GF-D8 (cell line): ENCODE measurements at places on chromosomes 1 and 21.
A peak's percentile ranks its signal among the peaks of the same experiment; 100 is the strongest.

DNA sequence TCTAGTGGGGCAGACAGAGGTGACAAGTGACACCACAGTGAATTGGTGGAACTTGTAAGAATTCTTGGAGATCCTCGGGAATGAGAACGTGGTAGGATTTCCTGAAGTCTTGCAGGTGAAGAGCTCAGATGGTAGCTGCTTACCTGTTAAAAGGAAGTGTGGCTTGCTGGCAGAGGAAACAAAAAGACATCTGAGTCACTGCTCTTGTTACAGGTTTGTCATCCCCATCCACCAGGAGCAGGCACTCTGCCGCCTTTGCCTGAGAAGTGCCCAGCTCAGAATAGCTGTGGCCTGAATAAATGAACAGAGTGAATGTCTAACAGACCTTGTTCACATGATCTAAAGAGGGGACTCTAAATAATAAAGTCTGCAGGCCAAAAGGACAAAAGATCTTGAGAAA lies 12.3 kb upstream of the ZSCAN20 start:
- no peak for DNase-seq

DNA sequence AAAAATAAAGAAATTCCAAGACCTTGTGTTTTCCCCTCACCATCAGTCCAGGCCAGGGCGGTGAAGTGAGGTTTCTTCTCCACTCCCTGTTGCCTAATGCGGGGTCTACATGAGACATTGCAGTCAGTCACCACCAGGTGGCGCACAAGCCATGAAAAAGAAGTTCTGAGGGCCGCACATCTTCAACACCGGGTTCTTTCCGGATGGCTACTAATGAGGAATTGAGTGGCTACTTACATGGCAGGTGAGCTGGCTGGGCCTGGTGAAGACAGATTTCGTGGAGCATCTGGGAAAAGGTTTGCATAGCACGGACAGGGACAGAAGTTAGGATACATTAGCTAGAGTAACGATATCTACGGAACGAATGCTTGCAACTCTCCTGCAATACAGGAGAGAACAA lies 15.8 kb upstream of the S100A11 start:
- peak; percentile 17 for DNase-seq

DNA sequence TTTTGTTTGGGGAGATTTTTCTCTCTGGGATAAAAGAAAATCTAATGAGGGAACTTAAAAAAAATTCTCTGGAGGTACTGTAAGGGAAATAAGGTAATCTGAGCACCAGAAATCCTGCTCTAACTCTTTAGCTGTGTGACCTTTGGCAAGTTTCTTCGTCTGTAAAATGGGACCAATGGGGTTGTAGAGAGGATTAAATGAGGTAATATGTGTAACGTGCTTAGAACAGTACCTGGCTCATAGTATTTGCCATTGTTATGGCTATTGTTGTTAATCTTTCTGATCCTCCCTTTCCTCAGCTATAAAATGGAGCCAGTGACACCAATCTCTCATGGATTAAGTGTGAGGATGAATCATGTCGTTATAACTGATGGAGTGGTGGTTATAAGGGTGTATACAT lies 845 bp upstream of the KLHDC8A start:
- no peak for DNase-seq

DNA sequence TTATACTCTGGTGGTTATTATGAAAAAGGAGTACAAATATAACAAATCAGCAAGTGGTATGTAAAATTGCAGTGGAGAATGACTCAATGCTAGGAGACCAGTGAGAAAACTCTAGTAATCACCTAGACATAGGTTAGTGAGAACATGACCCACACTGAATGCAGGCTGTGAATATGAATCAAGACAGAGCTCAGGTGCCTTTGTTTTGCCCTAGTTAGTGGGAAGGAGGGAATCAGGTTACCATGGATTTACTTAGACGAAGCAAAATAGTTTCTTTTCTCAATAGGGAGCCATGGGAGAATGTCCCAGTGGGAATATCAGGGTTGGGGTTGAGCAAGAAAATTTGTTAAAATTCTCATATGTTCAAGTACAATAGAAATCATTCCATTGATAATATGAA lies 10.6 kb upstream of the GCLM start:
- no peak for DNase-seq

DNA sequence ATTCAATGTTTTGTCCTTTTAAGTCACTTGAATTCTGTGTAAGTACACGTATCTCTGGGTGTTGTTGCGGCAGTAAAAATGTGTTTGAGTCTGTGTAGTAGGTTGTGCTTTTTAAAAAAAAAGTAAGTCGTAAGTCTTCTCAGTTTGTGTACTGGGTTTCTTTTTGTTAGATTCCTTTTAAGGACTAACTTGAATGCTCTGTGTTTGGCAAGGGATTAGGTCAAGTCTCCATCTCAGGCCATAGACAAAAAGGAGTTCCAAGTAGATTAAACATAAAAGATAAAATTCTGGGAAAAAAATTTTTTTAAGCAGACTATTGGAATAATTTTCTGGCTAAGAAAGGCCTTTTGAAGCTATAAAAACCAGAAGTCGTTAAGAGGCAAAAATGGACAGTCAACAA lies 113.1 kb downstream of the ATP5PO start:
- no peak for DNase-seq

- DNase-seq = no peak
Observed at GRCh38 chr1:46248122-46248920, 758 bp downstream of the RAD54L start.

GRCh38 chr1:15849775-15850324 lies 2.3 kb downstream of the SPEN start:
- peak; percentile 61 for DNase-seq
